ENCODE measurements at places on chromosomes 6 and 20.

DNA sequence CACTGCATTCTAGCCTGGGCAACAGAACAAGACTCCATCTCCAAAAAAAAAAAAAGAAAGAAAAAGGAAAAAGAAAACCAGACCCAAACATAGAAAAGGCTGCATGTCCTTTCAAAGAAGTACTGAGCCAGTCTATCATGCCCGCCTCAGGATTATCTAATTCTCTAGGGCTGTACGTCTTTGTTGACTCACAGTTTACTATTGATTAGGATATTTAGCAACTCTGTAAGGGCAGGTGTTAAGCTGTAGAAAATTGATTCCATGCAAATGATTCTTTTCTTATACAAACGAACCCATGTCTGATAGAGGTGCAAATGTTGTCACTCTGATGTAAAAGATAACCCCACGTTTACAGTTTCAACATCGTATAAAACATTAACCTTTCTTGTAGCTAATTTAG lies 209.0 kb downstream of the TTLL2 start:
- DNase-seq = no peak

- no peak for DNase-seq
Measured at GRCh38 chr6:170448751-170449630, 104.1 kb downstream of the PSMB1 start.

DNA sequence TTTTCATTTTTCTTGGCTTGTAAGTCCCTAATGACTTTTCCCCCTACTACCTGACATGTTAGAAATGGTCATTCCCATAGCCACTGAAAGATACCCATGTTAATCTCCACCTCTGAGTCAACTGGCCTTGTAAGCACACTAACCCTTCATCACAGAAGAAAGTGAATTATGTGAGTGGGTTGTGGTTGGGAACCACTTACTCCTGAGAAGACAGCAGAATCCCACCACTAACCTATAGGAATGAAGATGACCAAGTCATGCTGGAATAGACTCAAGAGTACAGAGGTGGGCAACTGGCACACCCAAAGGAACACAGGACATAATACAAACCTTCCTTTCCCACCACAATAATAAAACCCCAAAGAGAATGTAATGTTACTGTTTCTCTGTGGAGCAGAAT lies 30.1 kb downstream of the RAMACL start:
- no peak for DNase-seq

GRCh38 chr20:45067558-45067957 lies 33.4 kb downstream of the KCNS1 start:
- no peak for DNase-seq

DNA sequence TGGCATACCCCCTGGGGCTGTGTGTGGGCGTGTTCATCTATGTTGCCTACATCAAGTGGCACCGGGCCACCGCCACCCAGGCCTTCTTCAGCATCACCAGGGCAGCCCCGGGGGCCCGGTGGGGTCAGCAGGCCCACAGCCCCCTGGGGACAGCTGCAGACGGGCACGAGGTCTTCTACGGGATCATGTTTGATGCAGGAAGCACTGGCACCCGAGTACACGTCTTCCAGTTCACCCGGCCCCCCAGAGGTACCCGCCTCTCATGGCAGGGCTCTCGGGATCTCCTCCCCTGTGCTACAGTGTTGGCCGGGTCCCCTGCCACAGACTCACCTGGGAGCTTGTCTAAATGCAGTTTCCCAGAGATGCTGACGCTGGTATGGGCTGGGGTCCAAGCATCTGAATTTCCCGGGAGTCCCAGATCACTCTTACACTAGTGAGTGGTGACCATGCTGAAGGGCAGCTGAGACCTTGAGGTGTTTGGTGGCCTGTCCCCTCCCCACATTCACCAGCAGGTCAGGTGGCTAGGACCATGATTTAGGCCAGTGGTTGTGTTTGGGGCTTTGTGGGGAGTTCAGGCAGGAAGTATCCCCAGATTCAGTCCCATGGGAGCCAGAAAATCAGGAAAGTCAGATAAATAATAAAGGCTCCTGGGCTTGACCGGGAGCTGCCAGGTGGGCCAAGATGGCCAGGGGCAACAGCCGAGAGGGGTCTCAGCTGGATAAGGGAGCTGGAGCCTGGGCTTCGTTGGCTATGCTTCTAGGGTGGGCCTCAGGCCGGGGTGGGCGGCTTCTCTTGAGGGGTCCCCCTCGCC lies 11.8 kb downstream of the ENTPD6 start:
- peak; percentile 86 for DNase-seq

DNA sequence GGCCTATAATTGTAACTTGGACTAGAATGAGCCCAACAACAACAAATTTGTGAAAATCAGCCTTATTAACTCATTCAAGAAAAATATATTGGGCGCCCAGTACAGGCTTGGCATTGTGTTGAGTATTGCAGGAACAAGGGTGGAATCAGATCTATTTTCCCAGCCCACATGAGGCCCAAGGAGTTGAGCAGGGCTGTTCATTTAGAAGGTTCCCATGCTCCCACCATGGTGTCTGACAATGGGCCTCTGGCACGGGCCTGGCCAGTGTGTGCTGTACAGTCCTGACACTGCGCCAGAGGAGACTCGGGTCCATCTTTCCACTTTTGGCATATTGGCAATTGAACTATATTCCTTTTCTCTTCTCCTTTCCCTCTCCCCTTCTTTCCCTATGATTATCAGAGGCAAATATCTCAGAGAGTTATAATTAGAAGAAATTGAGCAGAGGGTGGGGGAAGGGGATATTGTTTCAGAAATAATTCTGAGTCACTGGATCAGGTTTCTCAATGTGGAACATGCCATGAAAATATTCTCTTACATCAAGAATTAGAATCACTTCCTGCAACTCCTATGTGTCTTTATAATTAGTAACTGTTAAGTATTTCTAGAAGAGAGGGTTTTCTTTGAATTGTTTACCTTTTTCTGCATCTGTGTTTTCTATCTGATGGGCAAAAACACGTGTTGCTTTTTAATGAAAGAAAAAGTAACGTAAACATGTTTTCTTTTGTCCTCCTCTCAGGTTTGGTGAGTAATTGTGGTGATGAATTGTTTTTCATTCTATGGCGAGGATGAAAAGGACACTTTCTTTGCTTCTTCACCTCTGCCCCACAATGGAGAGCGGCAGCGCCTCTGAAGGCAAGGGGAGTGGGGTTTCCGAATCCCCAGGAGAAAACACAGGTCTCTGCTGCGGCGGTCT lies 209.4 kb downstream of the FOXA2 start:
- DNase-seq = no peak

DNA sequence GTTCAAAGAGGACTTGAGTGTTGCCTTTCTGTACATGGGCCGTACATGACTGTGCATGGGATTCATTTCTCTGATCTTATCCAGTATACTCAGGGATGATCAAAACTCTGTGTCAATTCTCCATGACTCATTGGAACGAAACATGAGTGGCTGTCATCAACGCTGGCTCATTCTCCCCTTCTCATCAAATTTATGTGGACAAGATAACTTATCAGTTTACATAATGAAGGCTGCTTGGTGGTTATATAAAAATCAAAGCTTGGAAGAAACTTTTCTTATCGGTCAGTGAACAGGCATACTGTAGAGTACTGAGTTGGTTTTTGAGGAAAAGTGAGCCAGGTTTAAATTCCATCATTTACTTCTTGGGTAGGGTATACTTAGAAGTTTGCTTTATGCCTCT lies 24.9 kb downstream of the CRISP1 start:
- DNase-seq = no peak

GRCh38 chr6:92777146-92777740 lies 642.1 kb downstream of the EPHA7 start:
- DNase-seq = no peak

GRCh38 chr6:36712816-36713215 lies 15.2 kb downstream of the RAB44 start:
- no peak for DNase-seq

DNA sequence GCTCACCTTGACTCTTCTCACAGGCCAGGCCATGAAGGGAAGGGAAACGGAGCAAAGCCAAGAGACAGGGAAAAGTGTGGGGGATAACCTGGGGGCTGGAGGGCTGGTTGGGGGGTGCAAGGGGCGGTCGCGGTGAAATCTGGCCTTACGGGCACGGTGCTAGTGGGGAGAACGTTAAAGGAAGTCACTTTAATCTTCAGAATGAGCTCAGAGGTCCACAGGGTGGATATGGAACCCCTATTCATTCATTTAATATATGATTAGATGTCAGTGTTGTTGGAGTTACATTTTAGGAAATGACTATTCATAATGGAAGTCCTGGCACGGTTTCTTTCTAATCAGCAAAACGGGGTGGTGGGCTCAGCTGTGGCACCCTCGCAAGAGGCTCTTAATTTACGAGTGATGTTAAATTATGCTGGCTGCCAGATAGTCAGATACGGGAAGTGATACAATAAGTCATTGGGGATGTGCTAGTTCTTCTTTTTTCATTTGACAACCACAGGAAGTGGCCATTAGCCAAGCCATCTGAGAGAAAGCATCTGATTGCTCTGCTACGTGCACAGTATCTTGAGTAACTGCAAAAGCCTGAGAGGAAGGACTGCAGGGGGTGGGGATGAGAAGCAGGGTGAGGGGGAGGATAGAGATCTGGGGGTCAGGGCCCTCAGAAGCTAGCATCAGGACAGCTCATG lies 253.0 kb downstream of the QKI start:
- no peak for DNase-seq

GRCh38 chr6:116476002-116476678 lies 15.0 kb downstream of the CALHM6 start:
- no peak for DNase-seq

DNA sequence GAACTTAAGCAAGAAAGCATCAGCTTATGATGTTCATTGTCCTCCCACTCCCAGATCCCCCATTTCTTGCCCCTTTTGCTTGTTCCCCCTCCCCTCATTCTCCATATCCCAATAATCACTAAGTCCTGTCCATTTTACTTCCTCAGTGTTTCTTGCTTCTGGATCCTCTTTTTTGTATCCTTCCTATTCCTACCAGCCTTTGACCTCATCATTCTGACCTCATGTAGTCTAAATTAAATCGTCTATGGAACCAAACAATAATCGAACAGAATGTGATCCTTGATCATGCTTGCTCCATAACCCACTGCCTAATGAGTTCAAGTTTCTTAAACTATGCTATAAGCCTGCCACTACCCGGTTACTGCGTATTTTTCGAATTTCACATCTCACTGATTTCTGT lies 5.4 kb upstream of the RSPH3 start:
- DNase-seq = no peak

DNA sequence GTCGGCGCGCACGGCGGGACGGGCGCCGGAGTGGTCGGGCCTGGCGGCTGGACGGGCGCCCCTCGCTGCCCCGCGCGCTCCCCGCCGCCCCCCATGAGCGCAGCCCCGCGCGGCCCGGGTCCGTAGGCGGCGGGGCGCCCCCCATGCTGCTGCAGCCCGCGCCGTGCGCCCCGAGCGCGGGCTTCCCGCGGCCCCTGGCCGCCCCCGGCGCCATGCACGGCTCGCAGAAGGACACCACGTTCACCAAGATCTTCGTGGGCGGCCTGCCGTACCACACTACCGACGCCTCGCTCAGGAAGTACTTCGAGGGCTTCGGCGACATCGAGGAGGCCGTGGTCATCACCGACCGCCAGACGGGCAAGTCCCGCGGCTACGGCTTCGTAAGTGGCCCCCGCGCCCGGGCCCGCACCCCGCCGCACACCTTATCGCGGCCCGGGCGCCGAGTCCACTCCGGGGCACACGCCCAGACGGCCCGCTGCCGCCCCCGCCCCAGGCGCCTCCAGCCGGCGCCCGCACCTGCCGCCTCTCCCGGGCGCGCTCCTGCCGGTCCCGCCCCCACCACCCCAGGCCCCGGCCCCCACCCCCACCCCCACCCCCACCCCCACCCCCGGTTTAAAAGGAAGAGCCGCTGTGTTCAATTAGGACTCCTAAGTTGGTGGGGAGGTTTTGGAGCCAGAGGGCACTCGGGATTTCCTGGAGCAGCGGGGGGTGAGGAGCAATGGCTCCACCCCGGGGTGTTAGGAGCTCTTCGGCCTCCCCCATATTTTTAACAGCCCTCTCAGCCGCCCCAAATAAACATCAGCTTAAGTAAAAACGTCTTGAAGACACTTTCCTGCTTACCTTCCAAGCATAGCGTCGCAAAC lies 474 bp downstream of the RBM38 start:
- no peak for DNase-seq

GRCh38 chr6:21739241-21739640 lies 145.7 kb downstream of the SOX4 start:
- no peak for DNase-seq

- no peak for DNase-seq
Measured at GRCh38 chr20:41138475-41139226, 1.3 kb downstream of the PLCG1 start.

- DNase-seq = no peak
Measured at GRCh38 chr6:105202486-105202885, 22.7 kb upstream of the POPDC3 start.

- DNase-seq = no peak
Measured at GRCh38 chr6:85015396-85015990, 251.1 kb upstream of the TBX18 start.

- DNase-seq = no peak
Measured at GRCh38 chr6:1322156-1322555, 10.3 kb downstream of the FOXQ1 start.

DNA sequence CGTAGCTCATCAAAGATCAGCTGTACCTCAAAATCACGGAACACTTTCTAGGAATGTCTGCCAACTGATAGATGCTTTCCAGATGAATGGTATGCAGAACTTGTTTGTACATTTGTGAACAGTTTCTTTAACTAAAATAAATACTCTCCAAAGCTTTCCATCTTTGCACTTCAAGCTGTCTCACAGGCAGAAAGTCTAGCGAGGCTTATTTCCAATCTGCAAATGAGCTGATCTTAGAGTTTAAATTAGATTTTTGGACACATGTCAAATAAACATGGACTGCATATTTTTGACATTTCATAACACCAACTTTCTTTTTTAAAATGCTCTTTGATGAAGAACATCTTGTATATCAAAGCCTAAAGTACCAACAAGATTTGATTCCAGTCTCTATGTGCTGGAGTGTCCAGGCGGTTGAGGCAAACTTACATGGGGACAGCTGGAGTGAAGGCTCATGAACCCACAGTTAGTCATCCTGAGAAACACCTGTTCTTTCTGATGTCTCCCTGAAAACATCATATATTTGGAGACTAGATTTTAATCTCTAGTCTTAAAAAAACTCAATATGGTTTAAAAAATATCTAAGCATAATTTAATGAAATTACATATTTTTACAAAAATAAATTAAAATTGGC lies 268.6 kb upstream of the AGPAT4 start:
- no peak for DNase-seq

DNA sequence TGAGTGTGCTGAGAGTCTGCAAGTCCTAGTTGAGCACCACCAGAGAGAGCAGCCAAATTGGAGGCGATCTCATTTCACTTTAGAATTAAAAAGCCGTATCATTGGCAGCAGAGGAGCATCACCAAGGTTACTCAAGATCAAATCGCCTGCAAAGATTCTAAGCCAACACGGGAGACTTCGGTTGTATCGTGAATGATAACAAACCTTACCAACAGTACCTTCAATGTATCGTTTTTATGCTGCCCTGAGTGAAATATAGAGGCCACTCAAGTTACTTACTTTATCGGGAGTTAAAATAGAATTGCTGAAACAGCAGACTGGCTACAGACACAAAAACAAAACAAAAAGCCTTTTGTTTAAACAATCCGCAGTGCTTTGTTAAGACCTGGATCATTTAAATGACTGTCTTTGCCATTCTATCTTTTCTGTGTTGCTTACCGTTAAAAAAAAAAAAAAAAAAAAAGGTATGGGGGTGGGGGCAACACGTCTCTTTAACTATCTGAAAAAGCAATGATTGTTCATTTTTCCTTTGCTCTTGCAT lies 14.2 kb downstream of the NHSL1 start:
- no peak for DNase-seq
